ENCODE measurements at places on chromosomes 5 and 9. TPM values are rescaled to one million over a fixed set of nuclear protein-coding genes. Genes with fewer than 3 reads are reported as not detected.

PLAC8L1 gene
- 0.58 TPM for total RNA-seq

KCNIP1 gene
- not detected for total RNA-seq

ENG gene
- 13.8 TPM for total RNA-seq

TMOD1 gene
- 2.7 TPM for total RNA-seq

LTC4S gene
- 8.1 TPM for total RNA-seq

ARHGEF37 gene
- 1.3 TPM for total RNA-seq

PHF24 gene
- total RNA-seq, result not detected

Measured in CD4-positive, alpha-beta memory T cell (primary cell).